ENCODE measurements at places on chromosomes 3 and 15. TPM values are rescaled to one million over a fixed set of nuclear protein-coding genes. Genes with fewer than 3 reads are reported as not detected.

The GP9 gene
- total RNA-seq, result not detected

The GREM1 gene
- total RNA-seq, result under 0.01 TPM

The PLSCR2 gene
- not detected for total RNA-seq

The CHL1 gene
- total RNA-seq, result 3.1 TPM

The HACL1 gene
- total RNA-seq, result 29.0 TPM

The TMOD2 gene
- total RNA-seq, result 12.4 TPM

The MME gene
- total RNA-seq, result 51.8 TPM

The ICE2 gene
- 40.7 TPM for total RNA-seq

The ARL8B gene
- total RNA-seq, result 117 TPM
